ENCODE measurements at places on chromosomes 16 and 17.

DNA sequence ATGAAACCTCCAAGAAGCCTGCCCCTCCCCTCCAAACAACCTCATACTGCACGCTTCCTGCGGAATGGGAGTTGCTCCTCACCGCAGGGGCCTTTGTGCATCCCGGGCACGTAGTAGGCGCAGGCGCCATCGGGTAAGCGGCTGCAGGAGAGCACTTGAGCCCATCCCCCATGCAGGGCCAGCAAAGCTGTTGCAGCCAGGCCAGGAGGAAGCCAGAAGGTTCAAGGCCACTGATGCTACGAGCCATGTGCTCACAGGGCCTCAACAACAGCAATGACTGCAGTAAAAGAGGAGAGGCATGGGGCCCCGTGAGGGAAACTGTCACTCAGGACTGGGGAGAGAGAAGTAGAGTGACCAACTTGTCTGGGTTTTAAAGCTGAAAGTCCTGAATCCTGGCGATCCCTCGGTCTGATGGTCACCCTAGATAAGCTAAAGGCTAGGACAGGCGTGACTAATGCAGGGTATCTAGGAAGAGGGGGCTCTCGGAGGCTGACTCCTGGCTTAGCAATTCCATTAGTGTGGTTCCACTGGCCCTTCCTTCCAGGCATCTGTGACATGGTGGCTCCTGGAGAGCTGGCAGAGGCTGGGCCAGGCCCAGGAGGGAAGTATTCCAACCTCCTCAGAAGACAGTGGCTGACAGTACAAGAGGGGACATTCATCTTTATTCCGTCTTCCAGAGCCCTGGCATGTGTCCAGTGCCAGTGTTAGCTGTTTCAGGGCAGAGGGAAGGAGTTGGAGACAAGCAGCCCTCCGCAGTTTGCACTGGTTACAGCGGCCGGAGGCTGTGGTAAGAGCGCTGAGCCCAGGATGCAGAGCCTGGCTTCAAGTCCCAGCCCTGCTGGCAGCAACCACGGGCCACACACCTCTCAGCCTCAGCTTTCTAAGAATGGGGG is 20.8 kb downstream of the GOSR2 start:
- no peak for DNase-seq

DNA sequence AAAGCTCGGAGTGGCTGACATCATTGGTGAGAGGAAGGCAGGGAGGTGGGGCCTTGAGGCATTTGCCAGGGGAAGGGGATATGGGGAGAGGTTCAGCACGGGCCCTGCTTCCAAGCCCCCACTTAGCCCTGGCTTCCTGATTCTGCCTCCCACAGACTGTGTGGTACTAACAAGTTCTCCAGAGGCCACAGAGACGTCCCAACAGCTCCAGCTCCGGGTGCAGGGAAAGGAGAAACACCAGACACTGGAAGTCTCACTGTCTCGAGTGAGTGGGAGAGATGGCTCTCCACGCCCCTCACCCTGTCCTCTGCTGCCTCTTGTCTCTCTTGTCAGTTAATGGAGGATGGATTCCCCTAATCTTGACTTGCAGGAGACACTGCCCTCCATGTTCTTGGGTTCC is 8.1 kb downstream of the NFATC2IP start:
- no peak for DNase-seq

DNA sequence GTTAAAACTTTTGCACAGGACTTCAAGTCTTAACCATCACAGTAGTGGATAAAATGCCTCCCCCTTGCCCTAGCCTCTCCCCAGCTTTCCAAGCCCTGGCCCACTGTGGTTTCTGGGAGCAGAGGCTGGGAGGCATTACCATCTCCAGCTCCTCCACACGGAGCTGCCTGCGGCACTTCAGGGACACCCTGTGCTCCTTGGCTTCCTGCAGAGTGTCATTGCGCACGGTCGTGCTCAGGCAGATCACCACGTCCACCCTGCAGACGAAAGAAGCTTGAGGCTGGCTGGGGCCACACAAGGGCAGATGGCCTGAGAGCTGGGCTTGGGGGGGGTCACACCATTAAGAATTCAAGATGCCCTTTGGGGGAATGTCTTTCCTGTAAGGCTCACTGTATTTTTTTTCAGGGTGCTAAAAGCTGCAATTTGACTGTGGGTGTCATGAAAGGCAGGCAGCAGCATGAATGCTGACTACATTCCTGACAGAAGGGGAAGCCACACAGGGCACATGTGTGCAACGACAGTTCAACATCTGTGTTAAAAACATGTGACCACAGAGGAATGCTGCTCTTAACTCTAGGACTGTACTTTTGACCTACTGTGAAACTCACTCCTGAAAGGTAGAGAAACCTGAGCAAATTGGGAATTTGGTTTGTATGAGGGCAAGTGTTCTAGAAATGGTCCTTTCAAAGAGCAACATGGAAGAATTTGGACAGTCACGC is 47.7 kb upstream of the CLEC18B start:
- DNase-seq = no peak

DNA sequence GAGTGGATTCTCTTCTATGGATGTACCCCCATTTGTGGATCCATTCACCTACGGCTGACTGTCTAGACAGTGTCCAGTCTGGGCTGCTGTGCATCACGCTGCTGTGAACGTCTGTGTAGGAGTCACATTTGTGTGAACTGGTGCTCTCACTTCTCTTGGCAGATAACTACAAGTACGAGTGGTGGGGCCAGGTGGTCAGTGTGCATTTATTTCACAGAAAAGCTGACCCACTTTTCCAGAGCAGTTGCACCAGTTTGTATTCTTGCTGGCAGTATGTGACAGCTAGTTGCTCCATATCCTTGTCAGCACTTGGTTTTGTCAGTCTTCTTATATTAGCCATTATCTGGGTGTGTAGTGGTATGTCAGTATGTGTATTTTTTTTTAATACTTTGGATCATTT is 28.4 kb downstream of the FOXK2 start:
- no peak for DNase-seq

- DNase-seq = peak; percentile 58
These were observed 14.3 kb downstream of the RAPGEFL1 start for GRCh38 chr17:40191237-40192208.

DNA sequence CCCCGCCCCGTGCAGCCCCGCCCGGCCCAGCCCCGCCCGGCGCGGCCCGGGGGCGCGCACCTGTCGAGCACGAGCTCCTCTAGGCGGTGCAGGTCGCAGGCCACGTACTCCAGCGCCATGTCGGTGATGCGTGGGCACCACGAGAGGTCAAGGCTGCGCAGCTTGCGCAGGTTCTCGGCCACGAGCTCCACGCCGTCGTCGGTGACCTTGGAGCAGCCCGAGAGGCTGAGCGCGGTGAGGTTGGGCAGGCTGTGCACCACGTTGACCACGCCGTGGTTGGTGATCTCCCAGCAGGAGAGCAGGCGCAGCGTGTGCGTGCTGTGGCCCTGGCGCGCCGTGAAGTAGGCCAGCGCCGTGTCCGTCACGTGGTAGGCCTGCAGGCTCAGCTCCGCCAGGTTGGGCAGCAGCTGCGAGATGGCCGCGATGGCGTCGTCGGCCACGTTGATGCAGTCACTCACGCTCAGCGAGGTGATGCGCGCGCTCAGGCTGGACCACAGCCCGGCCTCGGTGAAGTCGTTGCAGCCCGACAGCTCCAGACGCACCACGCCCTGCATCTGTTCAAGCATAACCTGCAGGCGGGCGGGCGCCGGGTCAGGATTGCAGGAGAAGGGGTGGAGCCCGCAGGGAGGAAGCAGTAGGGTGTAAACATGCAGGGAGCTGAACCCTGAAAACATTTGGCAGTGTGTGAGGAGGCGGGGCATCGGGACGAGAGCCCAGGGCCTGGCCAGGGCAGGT is 5.3 kb upstream of the WDR24 start:
- no peak for DNase-seq

DNA sequence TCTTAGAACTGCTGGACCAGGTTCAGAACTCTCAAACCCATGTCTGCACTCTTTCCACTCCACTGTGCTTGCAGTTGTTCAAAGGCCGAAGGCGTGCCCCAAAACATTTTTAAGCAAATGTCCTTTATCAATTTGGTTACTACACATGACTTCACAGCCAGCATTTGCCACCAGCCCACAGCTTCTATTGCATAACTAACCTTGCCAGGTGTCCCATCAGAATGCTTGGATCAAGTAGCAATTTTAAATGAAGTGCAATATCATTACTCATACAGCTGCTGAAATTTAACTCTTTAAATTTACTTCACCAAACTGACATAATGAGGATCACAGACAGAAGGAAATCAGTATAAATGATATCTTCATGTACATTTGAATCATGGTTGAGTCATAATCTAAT is 29.8 kb upstream of the HS3ST3A1 start:
- no peak for DNase-seq

DNA sequence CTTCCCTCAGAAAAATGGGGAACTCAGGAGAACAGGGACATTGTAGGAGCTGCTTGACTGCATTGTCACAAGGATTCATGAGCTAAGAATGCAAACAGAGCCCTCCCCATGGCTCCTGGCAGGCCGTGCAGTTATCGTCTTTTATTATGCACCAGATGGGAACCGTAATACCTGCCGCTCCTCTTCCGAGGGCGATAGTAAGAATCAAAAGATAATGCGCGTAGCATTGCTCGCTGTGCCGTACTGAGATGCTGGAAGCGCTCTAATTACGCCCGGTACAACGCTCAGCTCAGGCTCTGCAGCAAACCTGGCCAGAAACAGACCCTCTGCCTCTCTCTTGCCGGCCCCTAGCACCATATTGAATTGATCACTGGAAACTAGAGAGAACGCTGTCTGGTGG is 87.1 kb upstream of the PLCG2 start:
- DNase-seq = no peak

Measured in right renal cortex interstitium (tissue), 3 donors.